Heart right ventricle (tissue), 16 donors: ENCODE measurements at places on chromosomes 2 and 18.

GRCh38 chr2:85754313-85755095 lies 713 bp downstream of the ATOH8 start:
- peak overlapping the region; percentile 88 for H3K4me3 ChIP-seq
- H3K27me3 ChIP-seq, result no peaks in the 10 kb centered on the region
- peaks cover 63% of the 10 kb centered on the region for H3K4me1 ChIP-seq
- DNase-seq, result peak; percentile 45
- H3K36me3 ChIP-seq, result no peaks in the 10 kb centered on the region

- no peak for DNase-seq
- no peak overlapping the region for H3K4me3 ChIP-seq
- H3K27ac ChIP-seq, result no peak overlapping the region
- H3K27me3 ChIP-seq, result peaks cover 7% of the 10 kb centered on the region
- H3K36me3 ChIP-seq, result no peaks in the 10 kb centered on the region
Observed at GRCh38 chr18:6939972-6940371, 177.6 kb downstream of the LAMA1 start.

- no peak overlapping the region for H3K4me3 ChIP-seq
- H3K4me1 ChIP-seq, result no peaks in the 10 kb centered on the region
- no peaks in the 10 kb centered on the region for H3K36me3 ChIP-seq
- no peak for DNase-seq
- no peaks in the 10 kb centered on the region for H3K27me3 ChIP-seq
Observed at GRCh38 chr2:81481994-81482368, 1177.4 kb upstream of the LRRTM1 start.

DNA sequence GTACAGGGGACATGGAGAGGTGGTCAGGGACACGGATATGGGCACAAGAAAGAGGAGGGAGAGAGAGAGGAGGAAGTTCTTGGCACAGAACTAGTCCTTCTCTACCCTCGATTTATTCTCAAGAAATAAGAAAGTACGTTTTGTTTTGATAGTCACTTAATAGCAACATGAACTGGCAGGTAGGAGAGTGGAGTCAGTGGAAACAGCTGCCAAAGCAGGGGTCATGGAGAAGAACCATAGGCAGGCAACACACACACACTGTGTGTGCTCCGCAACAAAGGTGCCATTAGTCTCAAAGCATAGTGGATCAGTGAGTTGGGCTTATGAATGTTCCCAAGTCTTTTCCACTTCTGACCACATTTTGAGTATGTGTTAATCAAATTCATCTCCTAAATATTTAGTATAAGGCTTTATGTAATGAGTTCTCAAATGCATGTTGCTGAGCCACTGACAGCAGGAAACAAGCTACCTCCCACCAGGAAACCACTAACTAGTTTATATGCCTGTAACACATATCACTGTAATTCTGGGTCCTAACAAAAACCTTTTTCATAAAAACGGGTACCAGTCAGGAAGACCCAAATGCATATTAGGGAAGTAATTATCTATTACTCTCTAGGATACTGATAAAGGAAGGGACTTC lies 41.1 kb downstream of the IWS1 start:
- H3K4me1 ChIP-seq, result no peaks in the 10 kb centered on the region
- H3K27me3 ChIP-seq, result no peaks in the 10 kb centered on the region

GRCh38 chr2:141063406-141063805 lies 1067.4 kb downstream of the LRP1B start:
- no peak for DNase-seq
- no peak overlapping the region for H3K27ac ChIP-seq
- no peaks in the 10 kb centered on the region for H3K27me3 ChIP-seq

GRCh38 chr2:25939257-25939668 lies 43.0 kb downstream of the KIF3C start:
- H3K36me3 ChIP-seq, result no peaks in the 10 kb centered on the region
- no peak for DNase-seq
- H3K4me3 ChIP-seq, result no peak overlapping the region
- no peaks in the 10 kb centered on the region for H3K27me3 ChIP-seq
- H3K4me1 ChIP-seq, result no peaks in the 10 kb centered on the region

DNA sequence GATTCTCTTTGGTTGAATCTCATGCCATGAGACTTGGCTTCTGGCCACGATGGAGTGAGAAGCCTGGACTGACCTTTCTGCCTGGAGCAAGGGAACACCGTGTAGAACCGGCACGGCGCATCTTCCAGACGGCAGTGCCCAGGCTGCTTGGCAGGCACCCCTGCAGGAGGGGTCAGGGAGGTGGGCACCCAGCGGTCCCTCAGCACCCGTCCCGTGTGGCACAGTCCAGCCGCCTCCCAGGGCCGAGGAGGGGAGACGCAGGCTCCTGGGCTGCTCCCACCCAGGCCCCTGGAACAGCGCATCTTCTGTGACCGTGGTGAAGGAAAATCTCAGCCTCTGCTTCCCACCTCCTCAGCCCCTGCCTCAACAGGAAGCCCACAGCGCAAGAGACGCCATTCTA lies 95.7 kb downstream of the CMPK2 start:
- H3K27me3 ChIP-seq, result peaks cover 23% of the 10 kb centered on the region
- peaks cover 4% of the 10 kb centered on the region for H3K4me1 ChIP-seq
- H3K36me3 ChIP-seq, result no peaks in the 10 kb centered on the region

DNA sequence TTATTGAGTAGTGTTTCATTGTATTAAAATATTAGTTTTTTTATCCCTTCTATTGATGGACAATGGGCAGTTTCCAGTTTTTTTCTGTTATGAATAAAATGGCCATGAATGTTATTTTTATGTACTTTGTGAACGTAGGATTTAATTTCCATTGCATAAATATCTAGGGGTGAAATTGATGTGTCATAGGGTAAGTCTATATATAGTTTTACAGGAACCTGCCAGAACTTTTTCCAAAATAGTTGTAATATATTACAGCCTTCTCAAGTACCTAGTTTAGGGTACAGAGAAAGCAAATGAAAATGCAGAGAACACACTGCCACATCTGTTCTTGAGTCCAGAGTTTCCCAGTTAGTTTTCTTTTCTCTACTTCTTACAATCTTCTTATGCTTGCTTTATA lies 378.6 kb downstream of the MEIS1 start:
- no peak for DNase-seq
- H3K4me1 ChIP-seq, result no peaks in the 10 kb centered on the region
- H3K36me3 ChIP-seq, result no peaks in the 10 kb centered on the region
- H3K4me3 ChIP-seq, result no peak overlapping the region
- no peak overlapping the region for H3K27ac ChIP-seq
- H3K27me3 ChIP-seq, result no peaks in the 10 kb centered on the region

GRCh38 chr2:235373171-235373570 lies 120.7 kb upstream of the AGAP1 start:
- no peaks in the 10 kb centered on the region for H3K27me3 ChIP-seq
- no peaks in the 10 kb centered on the region for H3K4me1 ChIP-seq
- no peak for DNase-seq
- no peaks in the 10 kb centered on the region for H3K36me3 ChIP-seq

DNA sequence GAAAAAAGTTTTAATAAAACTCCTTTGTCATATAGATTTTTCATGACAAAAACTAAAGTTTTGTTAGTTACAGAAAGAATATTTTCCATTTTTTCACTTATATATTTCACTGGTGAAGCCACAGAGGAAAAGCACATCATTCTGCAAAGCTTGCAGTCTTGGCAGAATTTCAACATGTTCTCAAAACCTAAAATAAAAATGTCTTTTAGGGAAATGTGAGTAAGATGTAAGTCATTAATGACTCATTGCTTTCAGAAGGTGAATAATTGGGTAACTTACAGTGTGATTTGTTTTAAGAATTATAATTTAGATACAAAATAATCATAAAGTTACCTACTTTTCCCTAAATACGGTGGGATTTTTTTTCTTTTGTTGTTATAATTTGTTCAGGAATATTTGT lies 43.4 kb upstream of the TNFRSF11A start:
- H3K4me3 ChIP-seq, result no peak overlapping the region
- no peaks in the 10 kb centered on the region for H3K27me3 ChIP-seq
- no peak for DNase-seq
- peaks cover 29% of the 10 kb centered on the region for H3K4me1 ChIP-seq
- H3K36me3 ChIP-seq, result peaks cover 80% of the 10 kb centered on the region

DNA sequence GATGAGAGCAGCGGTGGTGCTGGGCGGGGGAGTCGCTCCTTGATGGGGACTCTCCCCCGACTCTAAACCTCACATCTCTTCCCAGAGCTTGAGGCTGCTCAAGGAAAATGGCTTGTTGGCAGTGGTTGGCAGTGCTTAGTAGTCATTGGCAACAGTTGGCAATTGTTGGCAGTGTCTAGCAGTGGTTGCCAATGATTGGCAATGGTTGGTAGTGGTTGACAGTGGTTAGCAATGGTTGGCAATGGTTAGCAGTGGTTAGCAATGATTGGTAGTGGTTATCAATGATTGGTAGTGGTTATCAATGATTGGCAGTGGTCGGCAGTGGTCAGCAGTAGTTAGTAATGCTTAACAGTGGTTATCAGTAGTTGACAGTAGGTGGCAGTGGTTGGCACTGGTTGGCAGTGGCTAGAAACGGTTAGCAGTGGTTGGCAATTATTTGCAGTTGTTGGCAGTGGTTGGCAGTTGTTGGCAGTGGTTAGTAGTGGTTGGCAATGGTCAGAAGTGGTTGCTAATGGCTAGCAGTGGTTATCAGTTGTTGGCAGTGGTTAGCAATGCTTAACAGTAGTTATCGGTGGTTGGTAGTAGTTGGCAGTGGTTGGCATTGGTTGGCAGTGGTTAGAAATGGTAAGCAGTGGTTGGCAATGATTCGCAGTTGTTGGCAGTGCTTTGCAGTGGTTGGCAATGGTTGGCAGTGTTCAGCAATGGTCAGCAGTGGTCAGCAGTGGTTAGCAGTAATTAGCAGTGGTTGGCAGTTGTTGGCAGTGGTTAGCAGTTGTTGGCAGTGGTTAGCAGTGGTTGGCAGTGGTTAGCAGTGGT lies 85.4 kb upstream of the OTOS start:
- no peaks in the 10 kb centered on the region for H3K27me3 ChIP-seq
- no peak overlapping the region for H3K4me3 ChIP-seq
- peak; percentile 0 for DNase-seq
- H3K36me3 ChIP-seq, result no peaks in the 10 kb centered on the region
- no peak overlapping the region for H3K27ac ChIP-seq
- H3K4me1 ChIP-seq, result no peaks in the 10 kb centered on the region

GRCh38 chr2:237645261-237645660 lies 17.9 kb downstream of the LRRFIP1 start:
- no peaks in the 10 kb centered on the region for H3K27me3 ChIP-seq
- no peak for DNase-seq
- no peak overlapping the region for H3K4me3 ChIP-seq
- peaks cover 52% of the 10 kb centered on the region for H3K4me1 ChIP-seq

DNA sequence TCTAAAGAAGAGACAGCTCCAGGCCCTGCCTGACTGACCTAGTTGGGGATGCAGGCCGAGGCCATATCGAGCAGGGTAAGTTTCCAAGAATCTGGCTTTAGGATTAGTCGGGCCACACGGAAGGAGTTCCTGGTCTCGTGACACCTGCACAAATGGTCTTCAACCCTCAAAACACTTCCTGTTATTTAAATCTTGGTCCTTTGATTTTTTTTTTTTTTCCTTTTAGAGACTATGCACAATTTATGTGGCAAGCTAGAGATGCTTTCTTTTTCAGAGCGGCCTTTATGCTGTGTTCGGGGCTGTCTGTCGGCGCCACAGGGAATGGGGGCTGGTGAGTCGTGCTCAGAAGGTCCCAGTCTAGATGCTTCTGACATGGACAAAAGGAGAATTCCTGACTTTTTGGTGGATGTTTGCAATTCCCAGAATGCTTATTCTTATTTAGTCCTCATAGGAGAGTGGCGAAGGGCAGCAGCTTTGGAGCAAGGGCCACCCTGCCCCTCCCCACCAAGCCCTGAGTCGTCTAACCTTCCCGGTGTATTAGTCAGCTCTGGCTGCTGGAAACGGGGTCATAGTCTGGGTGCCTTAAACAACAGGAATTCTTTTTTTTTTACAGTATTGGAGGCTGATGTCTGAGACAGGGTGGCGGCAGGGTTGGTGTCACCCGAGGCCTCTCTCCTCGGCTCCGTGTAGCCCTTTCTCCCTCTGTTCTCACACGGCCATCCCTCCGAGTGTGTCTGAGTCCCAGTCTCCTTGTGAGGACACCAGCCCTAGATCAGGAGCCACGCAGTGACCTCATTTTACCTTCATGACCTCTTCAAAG lies 27.4 kb downstream of the HPCAL1 start:
- peaks cover 80% of the 10 kb centered on the region for H3K4me1 ChIP-seq
- DNase-seq, result no peak
- H3K27ac ChIP-seq, result peak overlapping the region; percentile 25
- H3K27me3 ChIP-seq, result no peaks in the 10 kb centered on the region
- peak overlapping the region; percentile 32 for H3K4me3 ChIP-seq

DNA sequence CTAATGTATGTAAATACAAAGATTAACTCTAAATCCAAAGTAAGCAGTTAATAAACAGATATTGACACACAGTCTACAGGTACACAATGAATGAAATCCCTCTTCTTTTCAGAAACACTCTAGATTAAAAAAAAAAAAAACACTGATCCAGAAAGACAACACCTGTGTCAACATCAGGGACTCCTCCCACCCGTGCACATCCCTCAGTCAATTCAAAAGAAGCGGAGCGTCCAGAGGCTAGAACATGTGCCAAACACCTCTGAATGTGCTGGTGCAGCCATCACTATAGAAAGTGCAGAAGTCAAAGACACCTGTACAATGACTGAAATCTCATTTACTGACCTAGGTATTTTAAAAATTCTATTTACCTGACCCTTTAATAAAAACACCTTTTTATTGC lies 622.6 kb upstream of the ID2 start:
- no peaks in the 10 kb centered on the region for H3K27me3 ChIP-seq
- H3K4me3 ChIP-seq, result no peak overlapping the region
- no peak overlapping the region for H3K27ac ChIP-seq
- no peaks in the 10 kb centered on the region for H3K36me3 ChIP-seq
- no peak for DNase-seq

GRCh38 chr2:28958689-28959088 lies 22.4 kb upstream of the TOGARAM2 start:
- peak; percentile 60 for DNase-seq
- no peaks in the 10 kb centered on the region for H3K27me3 ChIP-seq
- no peaks in the 10 kb centered on the region for H3K36me3 ChIP-seq
- H3K27ac ChIP-seq, result no peak overlapping the region
- no peak overlapping the region for H3K4me3 ChIP-seq

GRCh38 chr2:195656859-195657633 lies at the start of gene SLC39A10:
Gene SLC39A10 (plus strand): TSS chr2:195657226. CDS start chr2:195680043, 22,817 bp downstream.
- H3K4me1 ChIP-seq, result peaks cover 15% of the 10 kb centered on the region
- peak within 1 kb of the TSS; percentile 98 for H3K27ac ChIP-seq
- H3K4me3 ChIP-seq, result peak within 1 kb of the TSS; percentile 94

GRCh38 chr2:165425556-165425955 lies 43.9 kb upstream of the CSRNP3 start:
- H3K27ac ChIP-seq, result no peak overlapping the region
- H3K27me3 ChIP-seq, result no peaks in the 10 kb centered on the region
- H3K4me3 ChIP-seq, result no peak overlapping the region
- no peak for DNase-seq

- H3K36me3 ChIP-seq, result no peaks in the 10 kb centered on the region
- no peak overlapping the region for H3K4me3 ChIP-seq
- H3K27me3 ChIP-seq, result no peaks in the 10 kb centered on the region
- H3K4me1 ChIP-seq, result no peaks in the 10 kb centered on the region
- no peak overlapping the region for H3K27ac ChIP-seq
- no peak for DNase-seq
Observed at GRCh38 chr2:103327386-103327785, 565.6 kb downstream of the TMEM182 start.
